ENCODE measurements at places on chromosomes 5 and 9.

DNA sequence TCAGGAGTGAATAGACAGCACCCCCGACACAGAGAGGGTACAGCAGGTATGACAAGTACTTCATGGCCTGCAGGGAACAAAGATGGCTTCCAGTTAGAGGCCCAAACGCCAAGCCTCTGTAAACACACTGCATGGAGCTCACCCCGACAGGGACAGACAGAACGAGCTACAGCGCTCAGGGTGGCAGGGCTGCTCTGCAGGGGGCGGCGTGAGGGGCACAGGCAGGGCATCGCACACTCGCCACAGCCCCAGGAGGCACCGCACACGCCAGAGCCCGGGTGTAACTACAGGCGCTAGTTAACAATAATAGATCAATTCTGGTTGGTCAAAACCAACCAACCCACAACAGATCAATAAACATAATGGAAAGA lies 21.1 kb downstream of the CLPTM1L start:
- no peak for DNase-seq

DNA sequence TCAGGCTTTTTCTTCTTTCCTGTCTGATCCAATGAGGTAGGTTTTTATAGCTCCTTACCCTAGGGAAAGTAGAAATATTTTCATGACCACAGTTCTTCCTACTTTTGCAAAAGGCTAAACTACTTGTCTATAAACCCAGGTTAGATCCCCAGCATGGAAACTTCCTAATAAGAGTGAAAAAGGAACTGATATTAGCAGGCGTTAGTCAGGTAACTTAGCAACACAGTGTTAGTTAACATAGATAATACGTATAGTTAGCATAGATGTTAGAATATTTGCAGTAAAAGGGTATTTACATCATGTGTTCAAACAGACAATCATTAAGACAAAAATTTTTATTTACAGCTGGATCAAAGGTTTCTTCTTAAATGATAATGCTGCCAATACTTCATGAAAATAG lies 162.9 kb upstream of the DAB2 start:
- DNase-seq: no peak

GRCh38 chr5:167894631-167895472 lies 396.6 kb upstream of the WWC1 start:
- no peak for DNase-seq

DNA sequence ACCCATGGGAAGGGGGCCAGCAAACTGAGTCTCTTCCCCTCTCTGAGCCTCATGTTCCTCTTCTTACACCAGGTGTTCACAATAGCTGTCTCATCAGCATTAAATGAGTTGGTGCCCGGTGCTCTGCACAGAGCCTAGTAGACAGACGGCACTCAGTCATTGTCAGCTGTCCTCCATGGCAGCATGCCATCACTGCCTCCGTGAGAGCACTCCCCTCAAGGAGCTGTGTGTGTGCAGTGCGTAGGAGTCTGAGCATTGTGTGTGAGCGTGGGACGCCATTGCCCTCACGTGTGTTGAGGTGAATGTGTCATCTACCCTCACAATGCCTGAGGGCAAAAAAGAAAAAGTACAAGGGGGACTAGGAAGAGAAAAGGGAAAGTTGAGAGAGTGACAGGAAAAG lies 536.5 kb downstream of the CDK5RAP2 start:
- DNase-seq: peak; percentile 82

DNA sequence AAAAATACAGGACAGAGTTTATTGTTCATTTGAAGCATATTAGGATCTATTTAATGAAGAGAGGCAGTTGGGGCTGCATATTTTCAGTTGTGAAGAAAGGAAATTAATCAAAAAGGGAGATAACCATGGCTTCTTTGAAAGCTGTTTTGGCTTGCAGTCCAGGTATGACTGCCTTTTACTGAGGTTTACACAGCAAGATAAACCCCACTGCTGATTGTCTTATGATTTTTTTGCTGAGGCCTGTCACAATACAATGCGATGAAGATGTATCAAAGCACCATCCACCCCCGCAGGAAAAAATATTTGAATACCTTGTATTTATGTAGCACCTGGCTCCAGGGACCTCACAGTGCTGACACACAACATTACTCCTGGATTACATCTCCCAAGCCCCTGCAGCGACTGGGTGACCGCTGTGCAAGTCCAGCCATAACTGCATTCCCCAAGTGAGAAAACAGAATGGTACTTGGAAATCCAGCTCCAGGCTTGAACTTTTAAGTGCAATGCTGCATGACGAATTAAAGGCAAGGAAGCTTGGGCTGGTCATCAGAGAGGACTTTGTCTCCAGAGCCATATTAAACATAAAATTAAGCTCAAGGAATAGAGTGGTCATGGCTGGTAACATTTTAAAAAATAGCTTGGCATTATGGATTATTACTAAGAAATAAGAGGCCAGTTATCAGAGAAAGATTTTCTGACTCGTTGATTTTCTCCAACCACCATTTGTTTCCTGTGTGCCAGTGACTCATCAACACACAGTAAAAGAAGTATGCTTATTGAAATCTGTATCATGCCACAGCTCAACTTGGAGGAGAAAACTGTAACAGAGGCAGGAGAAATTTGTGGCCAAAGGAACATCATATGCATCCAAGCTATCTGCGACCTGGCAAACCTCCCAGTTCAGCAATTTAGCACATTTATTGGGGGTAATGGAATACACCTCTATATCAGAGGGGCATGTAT lies 374.2 kb downstream of the MAN2A1 start:
- no peak for DNase-seq

GRCh38 chr9:81308404-81308803 lies 380.9 kb downstream of the TLE1 start:
- no peak for DNase-seq

GRCh38 chr5:181281077-181281983 lies 20.4 kb upstream of the TRIM52 start:
- no peak for DNase-seq

DNA sequence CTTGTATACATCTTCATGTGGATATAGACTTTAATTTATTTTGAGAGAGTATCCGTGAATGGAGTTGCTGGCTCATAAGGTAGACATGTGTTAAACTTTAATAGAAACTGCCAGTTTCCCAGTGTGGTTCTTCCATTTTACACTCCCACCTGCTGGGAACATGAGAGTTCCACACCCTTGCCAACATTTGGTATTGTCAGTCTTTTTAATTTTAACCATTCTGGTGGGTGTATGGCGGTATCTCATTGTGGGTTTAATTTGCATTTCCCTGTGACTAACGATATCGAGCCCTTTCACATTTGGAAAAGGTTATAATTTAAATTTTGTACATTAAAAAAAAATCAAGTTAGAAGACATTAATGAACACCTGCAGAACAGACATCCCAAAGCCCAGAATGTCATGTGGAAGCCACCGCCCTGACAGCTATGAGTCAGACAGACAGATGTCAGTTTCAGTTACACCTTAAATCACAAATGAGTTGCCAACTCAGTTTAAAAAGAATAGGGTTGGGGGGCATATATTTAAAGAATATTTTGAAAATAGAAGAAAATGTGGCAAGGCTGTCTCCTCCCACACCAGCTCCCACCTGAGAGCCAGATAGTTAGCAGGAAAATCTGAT lies 36.9 kb downstream of the ANKRD33B start:
- DNase-seq: peak; percentile 43

DNA sequence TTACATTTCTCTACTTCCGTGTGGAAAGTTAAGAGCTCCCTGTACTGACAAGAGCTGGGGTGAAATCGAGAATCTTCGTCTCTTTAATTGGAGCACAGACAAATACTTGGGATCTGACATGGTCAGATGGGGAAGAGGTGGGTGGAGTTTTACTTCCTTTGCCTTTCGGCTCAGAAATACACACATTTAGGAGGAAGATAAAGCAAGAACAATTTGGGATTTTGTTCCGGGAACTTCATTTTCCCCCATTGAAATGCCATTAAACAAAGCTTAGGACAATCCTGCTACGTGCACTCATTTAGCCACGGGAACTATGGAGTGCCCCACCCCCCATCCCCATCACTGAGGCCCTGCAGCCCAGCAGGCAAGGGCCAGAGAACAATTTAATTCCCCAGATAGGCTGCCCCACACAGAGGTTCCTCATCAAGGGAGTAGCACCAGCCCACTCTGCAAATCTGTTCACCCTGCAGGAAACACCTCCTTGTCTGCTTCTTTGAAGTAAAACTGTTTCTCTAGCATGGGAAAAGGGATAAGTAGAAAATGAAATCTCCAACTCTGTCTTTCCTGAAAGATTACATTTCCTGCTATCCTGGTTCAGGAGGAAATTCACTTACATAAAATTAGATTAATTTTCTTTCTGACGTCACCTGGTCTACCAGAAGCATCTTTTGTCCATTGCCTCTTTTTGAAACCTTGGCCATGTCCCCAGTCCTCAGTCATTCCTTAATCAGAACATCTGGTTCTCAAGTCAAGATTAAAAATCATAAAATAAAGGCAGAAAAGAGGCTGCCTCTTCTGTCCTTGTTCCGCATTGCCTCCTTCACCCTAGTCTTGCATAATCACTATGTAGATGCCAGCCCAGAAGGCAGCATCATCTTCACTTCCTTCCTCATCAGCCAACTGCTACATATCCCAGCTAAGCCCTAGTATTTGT lies 206.4 kb downstream of the ENC1 start:
- no peak for DNase-seq

DNA sequence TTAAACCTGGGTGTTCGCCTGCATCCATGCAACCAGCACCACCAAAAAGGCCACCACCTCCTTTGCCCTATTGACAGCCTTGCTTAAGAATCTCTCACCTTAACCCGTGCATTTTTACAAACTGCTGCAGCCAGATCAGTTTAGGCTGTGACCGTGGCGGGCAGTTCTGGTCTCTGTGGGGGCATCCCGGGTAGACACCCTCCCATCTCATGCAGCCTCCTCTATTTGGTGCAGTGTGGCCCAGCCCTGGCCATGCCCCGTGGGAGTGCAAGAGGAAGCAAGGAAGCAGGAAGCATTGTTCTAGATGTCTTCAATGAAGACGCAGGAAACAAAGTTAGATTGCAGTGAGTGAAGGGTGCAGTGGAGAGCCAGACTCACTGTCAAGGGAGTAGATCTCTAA lies 108.8 kb upstream of the MVB12B start:
- no peak for DNase-seq

DNA sequence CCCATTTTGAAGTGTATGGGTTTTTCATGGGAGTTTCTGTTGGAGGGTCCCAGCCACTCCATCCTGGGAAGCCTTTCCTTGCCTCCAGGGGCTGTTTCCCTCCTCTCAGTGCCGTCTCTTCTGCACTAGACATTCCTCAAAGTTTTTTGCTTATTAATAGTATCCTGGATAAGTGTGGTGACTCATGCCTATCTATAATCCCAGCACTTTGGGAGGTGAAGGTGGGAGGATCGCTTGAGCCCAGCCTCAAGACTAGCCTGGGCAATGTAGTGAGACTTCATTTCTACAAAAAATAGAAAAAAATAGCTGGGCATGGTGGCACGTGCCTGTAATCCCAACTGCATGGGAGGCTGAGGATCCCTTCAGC lies 43.1 kb downstream of the RALGPS1 start:
- DNase-seq: no peak

DNA sequence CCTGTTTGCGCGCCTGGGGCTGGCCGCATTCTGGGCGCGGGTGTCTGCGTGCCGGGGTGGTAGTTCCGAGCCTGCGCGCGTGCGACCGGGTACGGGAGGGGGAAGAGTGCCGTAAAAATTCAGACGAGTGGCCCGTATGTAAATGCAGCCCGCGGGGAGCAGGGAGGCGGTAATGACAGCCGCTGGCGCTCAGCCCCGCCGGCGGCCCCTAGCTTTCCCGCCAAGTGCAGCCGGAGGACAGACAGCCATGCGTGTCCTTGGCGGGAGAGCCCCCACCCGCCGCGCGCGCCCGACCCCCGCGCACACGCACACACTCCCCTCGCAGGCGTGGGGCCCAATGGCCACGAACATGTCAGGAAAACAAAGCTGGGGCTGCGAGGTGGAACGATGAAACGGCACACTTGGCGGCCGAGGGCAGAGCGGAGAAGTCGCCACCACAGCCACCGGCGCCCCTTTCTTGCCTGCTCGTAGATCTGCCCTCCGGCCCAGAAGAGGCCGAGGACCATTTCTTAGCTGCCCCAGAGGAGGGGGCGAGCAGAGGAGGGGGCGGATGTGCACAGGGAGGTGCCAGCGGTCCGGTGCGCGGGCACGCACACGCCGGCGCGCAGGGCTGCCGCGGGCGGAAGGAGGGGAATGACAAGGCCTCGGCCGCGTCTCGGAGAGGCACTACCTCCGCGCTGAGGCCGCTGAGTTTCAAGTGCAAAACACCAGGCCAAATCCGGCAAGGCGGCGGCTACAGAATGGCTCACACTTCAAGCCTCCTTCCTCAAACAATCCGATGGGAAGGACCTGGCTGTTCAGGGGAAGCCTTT lies 208.4 kb downstream of the MEF2C start:
- DNase-seq: peak; percentile 45

DNA sequence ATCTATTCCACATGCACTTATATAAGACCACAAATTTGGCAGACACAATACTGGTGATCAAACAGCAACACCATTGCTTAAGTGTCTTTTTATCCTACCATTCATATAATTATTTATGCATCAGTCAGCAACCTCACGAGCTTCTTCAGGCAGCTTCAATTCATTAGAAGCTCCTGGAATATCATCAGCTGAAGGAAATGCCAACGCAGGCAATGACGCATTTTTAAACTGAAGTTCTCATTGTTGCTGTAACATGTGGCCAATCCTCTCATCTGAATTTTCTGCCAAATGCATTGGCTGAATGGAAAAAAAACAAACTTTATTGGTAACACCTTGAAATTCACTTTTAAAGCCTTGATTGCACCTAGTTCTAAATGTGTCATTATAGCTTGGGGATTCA lies 376.4 kb upstream of the RGMB start:
- no peak for DNase-seq

- no peak for DNase-seq
Observed at GRCh38 chr9:77871483-77871882, 160.1 kb downstream of the GNAQ start.

GRCh38 chr9:89891221-89891590 lies 286.4 kb downstream of the GADD45G start:
- no peak for DNase-seq

GRCh38 chr5:110105692-110106091 lies 416.0 kb downstream of the MAN2A1 start:
- no peak for DNase-seq

DNA sequence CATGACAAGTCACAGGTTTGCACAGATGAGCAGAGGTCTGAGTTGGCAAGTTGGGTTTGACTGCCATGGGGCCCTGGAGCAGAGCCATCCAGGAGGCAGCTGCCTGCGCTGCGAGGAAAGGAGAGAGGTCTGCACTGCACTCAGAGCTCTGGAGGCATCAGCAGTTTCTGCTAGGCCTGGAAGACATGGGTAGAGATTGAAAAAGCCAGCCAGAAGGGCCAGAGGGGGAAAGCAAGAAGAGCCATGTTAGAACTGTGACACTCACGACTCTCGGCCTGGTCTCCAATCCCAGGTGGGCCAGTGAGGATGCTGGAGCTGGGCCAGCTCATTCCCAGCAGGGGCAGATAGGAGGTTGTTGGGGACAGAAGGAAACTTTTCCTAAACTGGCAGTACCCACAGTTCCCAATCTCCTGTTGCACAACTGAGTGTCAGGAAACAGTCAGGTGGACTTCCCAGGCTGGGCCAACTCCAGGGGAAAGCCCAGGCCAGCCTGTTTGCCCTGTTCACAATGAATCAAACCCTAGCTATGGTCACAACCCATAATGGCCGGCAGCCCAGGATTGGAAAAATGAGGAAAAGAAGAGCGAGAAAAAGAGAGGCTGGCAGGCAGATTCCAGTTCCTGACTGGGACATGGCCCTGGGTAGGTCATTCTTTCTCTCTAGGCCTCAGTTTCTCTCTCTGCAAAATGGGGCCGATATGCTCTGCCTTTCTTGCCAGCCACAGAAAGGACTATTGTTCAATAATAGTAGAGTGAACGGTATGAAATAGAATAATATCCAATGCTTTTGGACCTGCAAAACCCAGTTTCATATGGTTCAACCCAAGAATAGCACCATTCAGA lies 7.8 kb upstream of the ORM1 start:
- DNase-seq: no peak

Measured in NCI-H2171 (cell line).